Germinal center (tissue), 1 donor: ENCODE measurements at places on chromosomes 3 and 15.

DNA sequence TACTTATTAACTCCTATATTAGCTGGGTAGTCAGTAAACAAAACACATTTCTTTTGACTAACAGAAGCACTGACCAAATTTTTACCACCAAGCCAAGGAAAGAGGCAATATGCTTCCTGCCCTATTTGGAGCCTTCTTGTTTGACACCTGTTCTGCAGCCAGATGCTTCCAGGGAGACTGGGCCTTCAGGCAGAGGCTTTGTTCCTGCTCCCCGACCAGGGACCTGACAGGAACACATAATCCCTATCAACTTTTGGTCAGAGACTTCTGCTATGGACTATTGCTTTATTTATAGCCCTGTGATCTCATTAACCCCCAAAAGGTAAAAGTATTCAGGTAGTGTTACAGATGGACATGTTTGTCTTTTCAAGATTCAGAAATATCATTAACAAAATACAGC is 541.3 kb downstream of the NTRK3 start:
- DNase-seq: no peak

GRCh38 chr3:126166009-126166408 is 14.4 kb downstream of the ALDH1L1 start:
- no peak for DNase-seq

DNA sequence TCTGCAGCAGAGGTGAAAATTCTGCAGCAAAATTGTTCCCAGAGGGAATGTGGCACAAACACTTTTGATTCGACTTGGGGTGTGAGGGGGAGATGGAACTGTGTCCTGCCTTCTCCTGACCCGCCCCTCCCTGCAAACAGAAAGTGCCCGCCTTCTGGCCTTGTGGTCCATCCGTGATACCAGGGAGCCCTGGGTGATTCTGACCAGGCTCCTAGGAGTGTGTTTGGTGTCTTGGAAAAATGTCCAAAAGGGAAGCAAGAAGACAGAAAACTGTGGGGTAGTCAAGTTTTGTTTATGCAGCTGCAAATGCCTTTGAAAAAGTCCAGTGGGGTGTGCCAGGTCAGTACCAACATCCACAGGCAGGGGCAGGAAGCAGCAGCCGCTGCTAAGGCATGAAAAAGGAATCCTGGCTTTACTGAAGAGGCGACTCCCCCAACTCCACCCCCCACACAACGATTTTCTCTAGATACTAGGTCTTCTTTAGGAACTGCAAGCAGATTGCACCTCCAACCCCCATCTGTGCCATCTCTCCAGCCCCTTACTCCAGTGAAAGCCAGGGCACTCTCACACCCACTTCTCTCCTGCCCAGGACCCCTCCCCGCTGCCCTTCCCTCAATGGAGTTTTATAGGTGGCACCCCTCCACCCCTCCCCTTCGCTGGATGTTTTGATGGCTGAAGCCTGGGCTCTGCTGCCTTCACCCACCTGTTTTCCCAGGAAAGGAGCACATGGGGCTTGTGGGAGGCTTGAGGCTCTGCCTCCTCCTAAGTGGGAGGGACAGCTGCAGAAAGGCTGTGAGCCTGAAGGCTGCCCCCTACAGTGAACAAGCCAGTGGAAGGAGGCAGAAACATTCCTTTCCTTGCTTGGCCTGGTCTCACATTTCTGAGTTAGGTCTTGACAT is 82.4 kb upstream of the HERC1 start:
- DNase-seq: no peak

- DNase-seq: no peak
These were observed 58.2 kb downstream of the RAB7A start for GRCh38 chr3:128784232-128784631.
